ENCODE measurements at places on chromosomes 6 and 20.

DNA sequence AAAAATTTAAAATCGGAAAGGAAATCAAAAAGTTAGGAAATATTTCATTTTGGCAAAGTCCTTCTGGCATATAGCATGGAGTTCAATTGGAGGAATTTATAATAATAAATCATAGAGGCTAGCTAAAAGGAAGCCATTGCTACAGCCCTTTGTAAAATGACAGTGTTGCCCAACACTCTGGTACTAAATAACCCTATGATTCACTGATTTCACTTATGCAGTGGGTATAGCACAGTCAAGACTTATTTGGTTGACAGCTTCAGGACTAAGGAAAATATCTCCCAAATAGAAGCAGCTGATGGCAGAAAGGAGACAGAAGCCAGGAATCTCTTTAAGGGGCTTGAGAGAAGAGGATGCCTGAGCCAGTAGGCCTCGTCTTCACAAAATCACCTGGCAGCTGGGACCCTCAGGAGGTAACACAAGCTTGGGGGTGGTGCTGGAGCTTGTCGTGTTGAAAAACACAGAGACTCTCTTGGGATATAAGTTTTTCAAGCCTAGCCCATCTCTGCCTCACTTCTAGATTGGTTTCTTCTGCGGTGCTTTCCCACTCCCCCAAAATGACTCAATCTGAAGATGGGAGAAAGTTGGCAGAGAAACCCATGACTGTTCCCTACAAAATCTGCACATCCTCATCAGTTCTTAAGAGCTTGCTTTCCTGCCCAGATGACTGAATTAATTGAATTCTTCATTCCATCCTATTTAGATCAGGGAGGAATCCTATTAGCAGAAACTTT lies 38.4 kb upstream of the EYA4 start:
- no peak for DNase-seq

DNA sequence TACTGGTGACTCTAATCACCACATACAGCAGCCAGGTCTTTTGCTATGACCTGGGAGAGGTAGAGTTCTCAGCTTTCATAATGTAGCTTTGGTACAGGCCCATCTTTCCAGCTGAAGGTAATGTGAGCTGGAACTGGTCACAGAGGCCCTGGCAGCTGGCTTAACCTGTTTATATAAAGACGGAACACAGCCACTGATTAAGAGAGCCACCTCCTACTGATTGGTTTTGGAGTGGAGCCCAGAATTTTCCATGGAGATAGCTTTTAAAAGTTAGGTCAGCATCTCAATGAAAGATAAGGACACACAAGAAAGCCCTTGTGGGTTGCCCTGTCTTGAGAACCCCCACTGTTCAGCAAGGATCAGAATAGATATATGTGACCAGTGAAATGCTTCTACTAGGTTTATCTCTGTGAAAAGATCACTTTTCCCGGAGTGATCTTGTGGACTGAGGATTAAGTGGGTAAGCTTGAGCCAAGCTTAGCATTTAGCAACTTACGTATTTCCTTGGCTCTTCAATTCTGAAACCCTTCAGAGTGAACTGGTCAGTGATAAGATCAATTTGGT lies 213.7 kb upstream of the CITED2 start:
- DNase-seq: peak; percentile 9

- no peak for DNase-seq
Measured at GRCh38 chr6:55941702-55942101, 66.3 kb upstream of the BMP5 start.

DNA sequence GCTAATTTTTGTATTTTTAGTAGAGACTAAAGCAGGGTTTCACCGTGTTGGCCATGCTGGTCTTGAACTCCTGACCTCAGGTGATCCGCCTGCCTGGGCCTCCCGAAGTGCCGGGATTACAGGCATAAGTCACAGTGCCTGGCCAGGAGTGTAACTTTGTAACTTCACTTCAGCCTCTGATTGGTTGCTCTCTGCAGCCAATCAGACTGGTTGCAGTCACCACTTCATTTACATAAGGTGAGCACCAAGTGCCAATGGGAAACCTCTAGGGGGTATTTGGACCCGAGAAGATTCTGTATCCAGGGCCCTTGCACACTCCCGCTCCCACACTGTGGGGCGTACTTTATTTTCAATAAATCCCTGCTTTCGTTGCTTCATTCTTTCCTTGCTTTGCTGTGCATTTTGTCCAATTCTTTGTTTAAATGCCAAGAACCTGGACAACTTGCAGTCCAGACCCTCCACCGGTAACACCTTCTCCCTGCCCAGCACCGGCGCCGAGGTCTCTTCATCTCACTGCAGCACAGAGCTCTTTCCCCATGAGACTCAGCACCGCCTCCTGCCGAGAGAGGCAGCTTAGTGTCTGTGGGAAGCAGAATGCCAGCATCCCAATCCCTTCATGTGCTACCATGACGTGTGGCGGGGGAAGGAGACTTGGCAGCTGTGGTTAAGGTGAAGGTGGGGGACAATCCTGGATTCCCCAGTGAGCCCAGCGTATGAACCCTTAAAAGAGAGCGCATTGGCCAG lies 14.0 kb upstream of the MRGBP start:
- DNase-seq: no peak

DNA sequence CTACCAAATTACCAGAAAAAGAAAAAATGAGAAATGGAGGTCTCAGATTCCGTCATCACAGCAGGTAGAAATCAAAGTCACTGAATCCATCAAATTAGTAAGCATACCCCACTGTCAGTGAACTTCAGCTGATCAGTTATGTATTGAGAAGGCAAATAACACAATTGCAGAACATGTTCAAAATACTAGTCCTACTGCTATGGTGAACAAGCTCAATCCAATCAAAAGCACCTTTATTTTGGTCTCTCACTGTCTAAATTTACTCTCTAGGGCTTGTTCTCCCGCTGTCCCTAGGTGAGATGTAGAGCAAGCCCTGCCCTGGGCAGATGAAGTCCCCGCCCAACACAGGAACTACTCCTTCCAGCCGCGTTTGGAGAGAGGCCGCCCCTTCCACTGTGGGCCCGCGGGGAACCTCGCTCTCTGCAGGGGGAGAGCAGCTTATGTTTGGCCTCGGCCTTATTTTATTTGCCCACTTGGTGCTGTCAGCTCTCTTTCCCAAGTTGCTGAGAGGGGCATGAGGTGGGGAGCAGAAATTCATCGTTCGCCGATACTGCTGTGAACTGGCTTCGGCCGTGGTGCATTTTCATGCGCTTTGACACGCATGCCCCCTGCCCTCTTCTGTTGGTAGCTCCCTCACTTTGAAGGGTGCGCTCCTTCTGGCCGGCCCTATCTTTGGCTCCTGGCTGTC lies 14.3 kb upstream of the MAP1LC3A start:
- DNase-seq: no peak

GRCh38 chr20:62952373-62952967 lies at the start of gene SLC17A9:
SLC17A9 (plus strand) TSS chr20:62952709; CDS start chr20:62952831, 122 bp downstream.
- DNase-seq: peak; percentile 63

DNA sequence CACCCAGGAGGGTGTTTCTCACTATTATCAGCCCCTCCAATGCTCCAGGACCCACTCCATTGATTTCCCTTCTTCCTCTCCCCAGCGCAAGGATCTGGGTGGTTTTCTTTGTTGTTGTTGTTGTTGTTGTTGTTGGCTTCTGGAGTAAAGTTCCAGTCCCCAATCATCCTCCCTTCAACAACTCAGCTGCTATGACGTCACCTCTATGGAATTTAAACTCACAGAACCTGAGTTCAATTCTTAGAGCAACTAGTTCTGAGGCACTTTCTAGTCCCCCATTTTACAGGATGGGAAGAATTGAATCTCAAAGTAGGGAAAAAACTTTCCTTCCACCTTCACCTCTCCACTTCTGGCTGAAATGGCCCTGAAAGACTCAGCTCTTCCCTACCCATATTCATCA lies 9.7 kb upstream of the WFDC8 start:
- DNase-seq: no peak

DNA sequence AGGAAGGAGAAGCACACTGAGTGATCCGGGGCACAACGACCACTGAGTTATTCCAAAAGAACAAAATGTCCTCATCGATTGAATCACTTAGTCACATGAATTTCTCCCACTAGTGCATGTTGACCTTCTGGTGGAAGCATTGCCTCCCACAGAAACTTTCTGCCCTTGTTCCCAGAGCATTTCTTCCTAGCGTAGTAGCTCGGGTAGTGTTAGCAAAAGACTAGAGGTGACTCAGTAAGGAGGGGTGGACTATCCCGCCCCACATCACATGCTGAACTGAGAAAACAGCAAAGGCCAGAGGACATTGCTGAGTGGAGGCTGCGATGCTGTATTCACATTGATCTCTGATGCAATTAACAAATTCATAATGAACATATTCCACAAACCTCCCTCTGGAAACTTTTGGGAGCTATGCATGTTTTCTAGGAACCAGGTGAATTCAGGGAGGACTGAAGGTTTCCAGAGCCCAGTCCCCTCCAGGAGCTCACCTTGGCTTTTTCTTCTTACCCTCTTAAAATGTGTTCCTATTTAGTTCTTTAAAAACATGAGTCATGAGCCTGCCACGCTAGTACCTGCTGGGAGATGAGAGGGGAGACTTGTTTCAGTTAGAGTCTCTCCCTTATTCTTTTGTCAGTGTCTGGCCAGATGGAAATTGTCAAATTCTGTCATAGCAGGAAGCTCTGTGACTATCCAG lies 507.9 kb downstream of the CDH26 start:
- DNase-seq: no peak

GRCh38 chr6:33677143-33677660 lies 34.3 kb downstream of the UQCC2 start:
- no peak for DNase-seq

- no peak for DNase-seq
Measured at GRCh38 chr6:148682990-148683389, 63.8 kb upstream of the UST start.

DNA sequence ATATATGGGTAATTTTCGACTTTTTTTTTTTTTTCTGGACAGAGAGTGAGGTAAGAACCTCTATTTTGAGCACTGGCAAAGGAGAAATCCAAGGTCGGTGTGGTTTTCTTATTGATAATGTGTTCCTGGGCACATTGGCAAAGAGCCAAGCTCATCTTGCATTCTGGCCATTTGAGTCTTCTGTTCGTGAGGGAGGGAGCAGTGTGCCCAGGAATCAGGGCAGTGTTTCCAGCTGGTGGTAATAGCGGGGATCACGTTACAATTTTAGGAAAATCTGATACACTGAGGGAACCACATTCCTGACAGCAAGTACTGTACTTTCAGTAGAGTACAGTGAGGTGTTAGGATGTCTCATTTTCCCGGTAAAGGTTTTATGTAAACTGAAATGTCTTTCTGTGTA lies 442.3 kb upstream of the MAP3K7 start:
- no peak for DNase-seq

GRCh38 chr6:78580923-78581322 lies 286.4 kb upstream of the IRAK1BP1 start:
- DNase-seq: no peak

GRCh38 chr6:140082867-140083297 lies 708.4 kb upstream of the CITED2 start:
- DNase-seq: no peak

DNA sequence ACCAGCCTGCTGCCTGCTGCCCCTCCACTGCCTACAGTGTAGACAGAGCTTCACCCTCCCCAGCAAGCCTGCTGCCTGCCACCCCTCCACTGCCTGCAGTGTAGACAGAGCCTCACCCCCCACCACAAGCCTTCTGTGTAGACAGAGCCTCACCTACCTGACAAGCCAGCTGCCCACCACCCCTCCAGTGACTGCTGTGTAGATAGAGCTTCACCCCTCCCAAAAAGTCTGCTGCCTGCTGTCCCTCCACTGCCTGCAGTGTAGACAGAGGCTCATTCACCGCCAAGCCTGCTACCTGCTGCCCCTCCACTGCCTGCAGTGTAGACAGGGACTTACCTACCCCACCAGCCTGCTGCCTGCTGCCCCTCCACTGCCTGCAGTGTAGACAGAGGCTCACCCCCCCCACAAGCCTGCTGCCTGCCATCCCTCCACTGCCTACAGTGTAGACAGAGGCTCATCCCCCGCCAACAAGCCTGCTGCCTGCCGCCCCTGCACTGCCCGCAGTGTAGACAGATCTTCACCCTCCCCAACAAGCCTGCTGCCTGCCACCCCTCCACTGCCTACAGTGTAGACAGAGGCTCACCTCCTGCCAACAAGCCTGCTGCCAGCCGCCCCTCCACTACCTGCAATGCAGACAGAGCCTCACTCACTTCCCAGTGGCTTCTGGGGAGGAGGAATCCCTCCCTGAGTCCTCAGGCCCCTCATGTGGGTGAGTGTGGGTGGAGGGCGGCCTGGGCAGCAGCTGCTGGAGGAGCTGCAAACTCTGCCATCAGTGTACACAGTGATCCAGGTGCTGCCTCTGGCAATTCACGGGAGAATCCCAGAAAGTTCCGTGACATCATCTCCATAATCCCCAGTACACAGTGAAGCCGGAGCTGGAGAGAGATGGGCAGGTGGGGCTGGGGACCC lies 140.9 kb downstream of the DLL1 start:
- DNase-seq: no peak

DNA sequence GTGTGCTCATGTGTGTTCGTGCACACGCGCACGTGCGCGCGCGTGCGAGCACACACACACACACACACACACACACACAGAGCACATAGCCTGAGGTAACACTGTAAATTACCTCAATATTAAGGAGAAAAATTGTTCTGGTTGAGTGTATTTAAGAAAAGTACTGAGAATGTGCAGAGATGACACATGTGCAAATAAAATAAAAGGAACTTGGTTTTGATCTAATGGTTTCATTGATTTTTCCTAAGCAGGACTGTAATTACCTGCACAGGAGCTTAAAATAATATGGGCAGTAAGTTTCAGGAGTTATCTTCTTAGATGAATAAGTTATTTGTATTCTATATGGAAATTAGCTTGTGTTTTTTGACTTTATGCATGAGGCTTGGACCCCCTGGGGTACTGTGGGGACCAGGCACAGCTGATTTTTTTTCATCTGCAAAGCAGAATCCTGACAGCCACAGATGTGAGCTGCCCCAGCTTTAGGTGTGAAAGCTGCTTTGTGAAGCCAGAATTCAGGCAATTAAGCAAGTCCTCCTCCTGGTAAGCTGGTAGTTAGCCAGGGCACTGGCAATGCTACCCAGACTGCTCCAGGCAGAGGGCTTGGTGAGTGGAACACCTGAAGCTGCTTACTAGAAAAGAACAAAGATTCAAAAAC lies 1040.6 kb upstream of the CITED2 start:
- DNase-seq: no peak

- no peak for DNase-seq
Measured at GRCh38 chr20:42697962-42698361, 491.7 kb downstream of the PTPRT start.

DNA sequence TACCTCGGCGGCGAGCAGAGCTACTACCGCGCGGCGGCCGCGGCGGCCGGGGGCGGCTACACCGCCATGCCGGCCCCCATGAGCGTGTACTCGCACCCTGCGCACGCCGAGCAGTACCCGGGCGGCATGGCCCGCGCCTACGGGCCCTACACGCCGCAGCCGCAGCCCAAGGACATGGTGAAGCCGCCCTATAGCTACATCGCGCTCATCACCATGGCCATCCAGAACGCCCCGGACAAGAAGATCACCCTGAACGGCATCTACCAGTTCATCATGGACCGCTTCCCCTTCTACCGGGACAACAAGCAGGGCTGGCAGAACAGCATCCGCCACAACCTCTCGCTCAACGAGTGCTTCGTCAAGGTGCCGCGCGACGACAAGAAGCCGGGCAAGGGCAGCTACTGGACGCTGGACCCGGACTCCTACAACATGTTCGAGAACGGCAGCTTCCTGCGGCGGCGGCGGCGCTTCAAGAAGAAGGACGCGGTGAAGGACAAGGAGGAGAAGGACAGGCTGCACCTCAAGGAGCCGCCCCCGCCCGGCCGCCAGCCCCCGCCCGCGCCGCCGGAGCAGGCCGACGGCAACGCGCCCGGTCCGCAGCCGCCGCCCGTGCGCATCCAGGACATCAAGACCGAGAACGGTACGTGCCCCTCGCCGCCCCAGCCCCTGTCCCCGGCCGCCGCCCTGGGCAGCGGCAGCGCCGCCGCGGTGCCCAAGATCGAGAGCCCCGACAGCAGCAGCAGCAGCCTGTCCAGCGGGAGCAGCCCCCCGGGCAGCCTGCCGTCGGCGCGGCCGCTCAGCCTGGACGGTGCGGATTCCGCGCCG lies 994 bp downstream of the FOXC1 start:
- no peak for DNase-seq

Data from NCI-H460 (cell line).